Fibroblast of pulmonary artery (primary cell): ENCODE measurements at places on chromosomes 7 and 10.
A peak's percentile ranks its signal among the peaks of the same experiment; 100 is the strongest.

DNA sequence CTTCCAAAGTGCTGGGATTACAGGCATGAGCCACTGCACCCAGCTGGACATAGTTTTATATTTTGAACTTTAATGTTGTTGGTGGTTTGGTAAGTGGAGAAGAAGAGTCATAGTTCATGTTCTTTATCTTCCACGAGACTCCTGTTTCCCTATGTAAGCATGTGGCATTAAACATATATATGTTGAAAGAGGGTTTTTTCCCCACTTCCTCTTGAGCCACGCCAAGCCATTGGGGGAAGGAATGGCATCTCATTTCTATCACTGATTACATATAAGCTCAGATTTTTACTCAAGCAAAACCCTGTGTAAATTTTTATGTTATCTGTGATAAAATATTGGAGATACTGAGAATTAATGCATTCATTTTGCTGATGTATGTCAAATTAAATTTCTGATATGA, 300.4 kb downstream of the PHF14 start:
- no peak for DNase-seq

DNA sequence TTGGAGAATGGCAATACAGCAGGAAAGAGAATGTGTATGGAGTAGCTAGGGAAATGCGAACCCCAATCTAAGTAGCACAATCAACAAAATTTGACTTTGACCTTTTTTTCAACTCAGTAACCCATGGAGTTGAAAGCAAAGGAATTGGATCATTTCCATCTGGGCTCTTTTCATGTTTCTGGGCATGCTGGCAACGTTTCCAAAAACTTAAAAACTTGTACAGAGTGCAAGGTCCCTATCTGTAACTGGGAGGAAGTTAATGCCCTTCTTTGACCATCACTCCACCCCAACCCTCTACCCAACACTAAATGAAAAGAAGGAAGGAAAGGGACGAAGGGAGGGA, 1.3 kb upstream of the HIBADH start:
- no peak for DNase-seq

- no peak for DNase-seq
Observed at GRCh38 chr10:103102195-103102594, 90.9 kb downstream of the NT5C2 start.

- DNase-seq: peak; percentile 36
Observed at GRCh38 chr10:73956476-73957359, 41.2 kb upstream of the VCL start.

- no peak for DNase-seq
Observed at GRCh38 chr7:2074691-2075090, 158.1 kb downstream of the MAD1L1 start.

DNA sequence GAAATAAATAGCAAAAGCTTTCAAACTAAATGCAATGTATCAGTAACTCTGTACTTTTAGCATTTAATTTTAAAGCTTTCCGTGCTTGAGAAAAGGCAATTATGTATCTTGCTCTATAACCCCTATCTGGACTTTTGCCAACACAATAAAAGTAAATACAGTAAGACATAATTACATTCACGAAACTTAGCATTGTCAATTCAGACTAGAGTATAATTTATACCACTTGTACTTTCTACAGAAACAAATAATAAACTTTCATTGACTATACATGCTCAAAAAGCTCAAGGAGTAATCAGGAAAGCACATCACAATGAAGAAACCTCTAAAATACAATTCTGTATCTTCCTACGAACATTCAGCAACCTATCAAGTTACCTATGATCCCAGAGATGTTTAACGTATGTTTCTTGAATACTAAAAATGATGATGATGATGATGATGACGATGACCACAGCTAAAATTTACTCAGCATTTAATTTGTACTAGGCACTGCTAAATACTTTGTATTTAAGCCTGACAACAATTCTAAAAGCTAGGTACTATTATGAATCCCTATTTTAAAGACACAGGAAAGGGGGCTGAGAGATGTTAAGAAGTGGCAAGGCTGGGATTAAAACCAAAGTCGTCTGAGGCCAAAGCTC, 44.9 kb downstream of the MINDY3 start:
- DNase-seq: no peak

- no peak for DNase-seq
Observed at GRCh38 chr7:76009672-76010600, 15.5 kb upstream of the TMEM120A start.

DNA sequence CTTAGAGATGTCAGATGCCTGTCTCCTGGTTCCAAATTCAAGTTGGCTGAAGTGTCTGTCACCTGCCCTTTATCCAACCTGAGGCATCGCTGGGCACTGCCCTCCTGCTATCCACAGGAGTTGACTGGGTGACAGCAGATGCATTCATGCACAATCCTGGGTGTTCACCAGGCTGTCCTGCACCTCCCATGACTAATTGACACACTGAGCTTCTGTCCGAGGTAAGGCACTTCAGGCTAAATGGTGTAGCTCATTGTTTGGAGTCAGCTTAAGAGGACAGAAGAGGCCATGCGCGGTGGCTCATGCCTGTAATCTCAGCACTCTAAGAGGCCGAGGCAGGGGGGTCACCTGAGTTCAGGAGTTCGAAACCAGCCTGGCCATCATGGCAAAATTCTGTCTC, 2.4 kb downstream of the UCMA start:
- DNase-seq: no peak

DNA sequence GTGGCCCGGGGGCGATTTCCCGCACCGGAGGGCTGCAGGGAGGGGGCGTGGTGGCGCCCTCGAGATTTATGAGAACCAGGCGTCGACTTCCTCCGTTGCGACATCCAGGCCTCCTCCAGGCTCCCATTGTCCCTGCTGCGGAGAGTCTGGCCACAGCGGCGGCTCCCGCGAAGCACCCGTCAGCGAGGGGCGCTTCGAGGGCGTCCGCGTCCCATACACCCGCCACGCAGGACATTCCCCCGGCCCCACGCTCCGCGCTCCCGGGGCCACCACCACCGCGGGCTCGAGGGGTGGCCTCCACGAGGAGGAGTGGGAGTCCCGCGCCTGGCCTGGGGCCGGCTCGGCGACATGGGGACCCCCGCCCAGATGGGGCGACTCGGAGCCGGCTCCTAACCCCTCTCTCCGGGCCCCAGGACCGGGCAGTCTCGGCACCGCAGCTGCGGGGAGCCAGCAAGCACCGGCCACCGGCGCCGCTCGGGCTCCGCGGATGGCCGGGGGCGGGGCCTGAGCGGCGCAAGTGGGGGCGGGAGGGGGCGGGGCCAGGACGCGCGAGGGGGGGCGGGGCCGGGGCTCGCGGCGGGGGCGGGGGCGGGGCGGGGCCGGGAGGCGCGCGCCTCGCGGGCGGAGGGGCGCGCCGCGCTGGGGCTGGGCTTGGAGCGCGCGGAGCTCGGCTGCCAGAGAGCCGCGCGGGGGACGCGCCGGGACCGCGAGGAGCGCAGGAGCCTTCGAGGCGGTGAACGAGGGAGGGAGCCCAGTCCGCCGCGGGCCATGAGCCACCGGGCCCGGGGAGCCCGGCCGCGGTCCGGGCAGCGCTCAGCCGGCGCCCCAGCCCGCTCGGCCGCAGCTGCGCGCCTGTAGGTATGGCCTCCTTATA, at the start of gene SH2B2:
Gene SH2B2, plus strand, starts transcription at position 632 of the 874 bp plus-strand sequence. CDS start 13,683 bp downstream, outside the sequence.
- peak; percentile 78 for DNase-seq

DNA sequence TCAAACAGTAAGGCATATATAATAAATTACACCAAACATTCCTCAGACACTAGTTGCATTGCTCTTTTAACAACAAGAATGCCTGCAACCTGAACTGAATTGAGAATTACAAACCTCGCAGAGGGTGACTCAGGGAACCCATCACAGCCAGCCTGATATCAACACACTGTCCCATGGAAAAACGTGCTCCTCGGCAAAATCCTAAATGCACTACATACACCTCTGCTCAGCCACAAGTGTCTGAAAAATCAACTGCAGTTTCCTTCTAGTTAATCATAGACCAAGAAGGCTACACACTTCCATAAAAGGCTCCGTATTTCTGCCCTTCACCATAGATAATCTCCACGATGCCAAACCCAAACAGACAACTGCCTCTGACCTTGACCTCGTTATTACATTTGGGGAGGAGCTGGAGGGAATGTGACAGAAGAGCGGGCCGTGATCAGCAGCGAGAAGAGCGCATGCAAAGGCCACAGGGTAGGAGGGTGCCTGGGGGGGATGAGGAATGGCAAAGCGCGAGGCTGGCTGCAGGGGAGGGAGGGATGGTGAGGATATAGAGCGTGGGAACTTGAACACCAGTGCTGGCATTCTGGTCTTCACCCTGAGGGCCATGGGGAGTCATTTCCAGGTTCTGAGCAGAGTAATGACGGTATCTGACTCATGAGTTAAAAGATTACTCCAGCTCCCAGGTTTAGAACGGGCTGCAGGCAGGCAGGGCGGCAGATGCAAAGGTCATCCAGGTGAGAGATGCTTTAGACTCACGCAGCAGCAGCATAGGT, 201.9 kb upstream of the FRMD4A start:
- no peak for DNase-seq

- DNase-seq: no peak
Observed at GRCh38 chr7:17401791-17402627, 103.6 kb downstream of the AHR start.

- no peak for DNase-seq
Observed at GRCh38 chr7:42549866-42550485, 313.0 kb upstream of the GLI3 start.

GRCh38 chr7:101922631-101923601, 105.5 kb downstream of the CUX1 start:
- peak; percentile 64 for DNase-seq

DNA sequence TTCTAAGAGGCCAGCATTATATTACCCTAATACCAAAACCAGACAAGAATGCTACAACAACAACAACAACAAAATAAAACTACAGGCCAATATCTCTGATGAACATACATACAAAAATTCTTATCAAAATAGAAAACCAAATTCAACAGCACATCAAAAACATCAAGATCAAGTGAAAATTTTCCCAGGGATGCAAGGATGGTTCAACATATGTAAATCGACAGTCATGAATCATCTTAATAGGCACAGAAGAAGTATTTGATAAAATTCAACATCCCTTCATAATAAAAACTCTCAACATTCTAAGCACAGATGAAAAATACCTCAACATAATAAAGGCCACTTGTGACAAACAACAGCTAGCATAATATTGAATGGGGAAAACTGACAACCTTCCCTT, 75.3 kb downstream of the JMJD1C start:
- no peak for DNase-seq

GRCh38 chr10:99520040-99520846, 12.5 kb upstream of the NKX2-3 start:
- DNase-seq: no peak

DNA sequence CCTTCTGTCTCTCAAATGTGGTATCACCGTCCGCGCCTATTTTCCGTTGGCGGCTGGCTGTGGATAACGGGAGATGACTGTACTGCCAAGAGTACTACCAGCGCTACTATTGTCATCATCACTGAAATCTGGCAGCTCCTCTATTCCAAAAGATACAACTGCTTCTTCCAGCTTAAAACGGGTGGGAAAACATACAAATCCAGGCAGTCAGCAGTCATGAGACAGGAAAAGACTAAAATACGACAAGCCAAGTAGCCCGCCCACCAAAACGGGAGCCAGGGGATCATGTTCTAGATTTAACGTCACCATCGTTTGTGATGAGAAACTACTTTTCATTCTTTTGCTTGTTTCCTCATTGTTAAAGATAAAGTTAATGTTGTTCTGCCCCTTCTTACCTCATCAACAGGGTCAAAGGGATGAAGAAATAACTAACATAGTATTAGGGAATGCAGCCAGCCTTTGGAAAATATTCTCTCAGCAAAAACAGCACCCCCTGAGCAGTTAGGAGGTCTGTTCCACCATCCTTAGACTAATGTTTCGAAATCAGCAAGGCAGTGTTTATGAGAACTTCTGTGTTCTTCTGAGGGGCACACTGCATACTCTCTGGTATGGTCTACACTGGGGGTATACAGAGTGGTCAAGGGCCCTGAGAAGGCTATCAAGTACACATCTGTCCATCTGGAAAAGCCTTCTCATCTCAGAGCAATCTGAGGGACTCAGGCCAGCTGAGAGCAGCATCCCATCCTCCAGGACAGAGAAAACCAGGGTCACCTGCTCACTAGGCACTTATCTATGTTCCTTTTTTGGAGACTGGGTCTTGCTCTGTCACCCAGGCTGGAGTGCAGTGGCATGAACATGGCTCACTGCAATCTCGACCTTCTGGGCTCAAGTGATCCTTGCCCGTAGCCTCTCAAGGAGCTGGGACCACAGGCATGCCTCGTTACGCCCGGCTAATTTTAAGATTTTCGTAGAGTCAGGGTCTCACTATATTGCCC, 47.5 kb downstream of the GNA12 start:
- DNase-seq: peak; percentile 99

DNA sequence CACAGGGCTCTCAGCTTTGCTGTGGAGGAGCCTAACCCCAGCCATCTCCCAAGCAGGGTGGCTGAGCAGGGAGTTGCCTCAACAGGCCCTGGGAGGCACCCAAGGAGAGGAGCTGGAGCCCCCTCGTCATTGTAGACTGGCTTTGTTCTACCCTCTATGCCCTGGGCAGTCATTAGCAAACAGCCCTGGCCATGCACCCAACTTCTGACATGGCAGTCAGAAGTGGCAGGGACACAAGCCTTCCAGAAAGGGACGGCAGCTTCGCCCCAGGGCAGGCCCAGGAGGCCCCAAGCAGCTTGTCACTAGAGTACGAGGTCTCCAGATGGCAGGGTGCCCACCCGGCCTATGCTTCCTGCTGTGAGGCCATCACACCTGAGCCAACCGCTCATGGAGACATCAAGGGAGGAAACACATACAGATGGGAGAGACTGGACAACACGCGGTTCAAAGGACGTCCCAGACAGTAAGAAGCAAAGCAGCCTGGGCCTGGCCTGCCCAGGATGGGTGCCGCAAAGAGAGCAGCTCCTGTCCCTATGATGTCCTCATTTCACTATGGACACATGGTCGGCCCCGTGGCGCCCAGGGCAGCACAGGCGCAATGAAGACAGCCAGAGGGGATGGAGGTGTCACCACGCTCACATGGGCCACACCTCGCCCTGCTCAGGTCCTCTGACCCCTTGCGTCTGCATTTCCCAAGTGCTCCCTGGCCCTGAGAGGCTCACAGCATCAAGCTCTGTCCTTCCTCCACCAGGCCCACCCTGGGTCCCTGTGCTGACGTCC, 190.9 kb upstream of the CXCL12 start:
- DNase-seq: no peak

- DNase-seq: no peak
Observed at GRCh38 chr7:84142726-84143125, 51.9 kb downstream of the SEMA3A start.

DNA sequence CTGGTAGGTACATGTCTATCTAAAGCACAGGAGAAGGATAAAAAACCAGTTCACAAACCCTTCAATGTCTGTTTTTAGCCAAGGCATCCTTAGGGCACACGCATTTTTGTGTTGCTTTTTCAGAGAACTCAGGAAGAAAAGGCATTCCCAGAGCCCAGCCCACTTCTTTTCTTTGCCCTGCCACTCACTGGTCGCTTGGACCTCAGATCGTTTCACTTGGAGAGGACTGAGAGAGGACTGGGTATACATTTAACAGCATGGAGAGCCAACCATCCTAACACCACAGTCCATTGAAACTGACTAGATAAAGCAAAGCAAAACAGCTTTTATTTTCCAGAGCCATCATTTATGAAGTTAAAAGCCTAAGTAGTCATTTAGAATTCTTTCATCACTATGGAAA, 194.2 kb downstream of the CAMK1D start:
- DNase-seq: no peak
